ENCODE measurements at places on chromosomes 13 and 19. TPM values are rescaled to one million over a fixed set of nuclear protein-coding genes. Genes with fewer than 3 reads are reported as not detected.

KIR2DL3 gene
- polyA plus RNA-seq = not detected

IZUMO2 gene
- polyA plus RNA-seq = not detected

DIRAS1 gene
- polyA plus RNA-seq = 72.6 TPM

C19orf73 gene
- polyA plus RNA-seq = 3.1 TPM

ZNF555 gene
- polyA plus RNA-seq = 9.4 TPM

SHISA7 gene
- 29.1 TPM for polyA plus RNA-seq

CEACAM4 gene
- not detected for polyA plus RNA-seq

LYL1 gene
- polyA plus RNA-seq = 7.7 TPM

SDHAF1 gene
- 25.3 TPM for polyA plus RNA-seq

GPC5 gene
- 30.2 TPM for polyA plus RNA-seq

ZNF582 gene
- polyA plus RNA-seq = 7.2 TPM

PLEKHG2 gene
- polyA plus RNA-seq = 58.2 TPM

B3GNT3 gene
- polyA plus RNA-seq = 0.12 TPM

TEX29 gene
- 0.75 TPM for polyA plus RNA-seq

ZNF525 gene
- polyA plus RNA-seq = 4.0 TPM

MCF2L gene
- polyA plus RNA-seq = 125 TPM

CGB1 gene
- not detected for polyA plus RNA-seq

KIR2DL1 gene
- not detected for polyA plus RNA-seq

HCST gene
- 3.7 TPM for polyA plus RNA-seq

PLPPR2 gene
- 183 TPM for polyA plus RNA-seq

COX6B2 gene
- polyA plus RNA-seq = 4.8 TPM

Measured in spinal cord (tissue), 10 donors.